ENCODE measurements at places on chromosomes 1 and 21.
A peak's percentile ranks its signal among the peaks of the same experiment; 100 is the strongest.

- DNase-seq = peak; percentile 99
Observed at GRCh38 chr1:163168053-163168452, 34.7 kb downstream of the RGS5 start.

DNA sequence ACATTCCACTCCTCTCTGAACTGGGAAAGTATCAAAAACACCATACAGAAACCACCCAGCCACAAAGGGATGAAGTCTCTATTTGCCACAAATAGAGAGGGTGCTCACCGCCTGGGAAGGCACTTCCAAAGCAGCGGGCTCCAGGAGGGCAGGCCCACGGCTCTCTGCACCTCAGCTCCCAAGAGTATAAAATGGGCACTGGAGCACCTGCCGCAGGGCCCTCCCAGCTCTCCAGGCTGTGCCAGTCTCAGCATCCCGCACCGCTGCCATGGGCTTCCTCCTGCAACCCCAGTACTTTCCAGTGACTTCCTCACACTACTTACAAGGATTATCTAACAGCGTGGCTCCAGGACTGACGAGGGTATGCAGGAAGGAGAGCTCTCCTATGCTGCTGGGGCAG lies 14.4 kb downstream of the C2CD2 start:
- no peak for DNase-seq

- DNase-seq = no peak
Observed at GRCh38 chr1:154726443-154726842, 118.5 kb upstream of the ADAR start.

DNA sequence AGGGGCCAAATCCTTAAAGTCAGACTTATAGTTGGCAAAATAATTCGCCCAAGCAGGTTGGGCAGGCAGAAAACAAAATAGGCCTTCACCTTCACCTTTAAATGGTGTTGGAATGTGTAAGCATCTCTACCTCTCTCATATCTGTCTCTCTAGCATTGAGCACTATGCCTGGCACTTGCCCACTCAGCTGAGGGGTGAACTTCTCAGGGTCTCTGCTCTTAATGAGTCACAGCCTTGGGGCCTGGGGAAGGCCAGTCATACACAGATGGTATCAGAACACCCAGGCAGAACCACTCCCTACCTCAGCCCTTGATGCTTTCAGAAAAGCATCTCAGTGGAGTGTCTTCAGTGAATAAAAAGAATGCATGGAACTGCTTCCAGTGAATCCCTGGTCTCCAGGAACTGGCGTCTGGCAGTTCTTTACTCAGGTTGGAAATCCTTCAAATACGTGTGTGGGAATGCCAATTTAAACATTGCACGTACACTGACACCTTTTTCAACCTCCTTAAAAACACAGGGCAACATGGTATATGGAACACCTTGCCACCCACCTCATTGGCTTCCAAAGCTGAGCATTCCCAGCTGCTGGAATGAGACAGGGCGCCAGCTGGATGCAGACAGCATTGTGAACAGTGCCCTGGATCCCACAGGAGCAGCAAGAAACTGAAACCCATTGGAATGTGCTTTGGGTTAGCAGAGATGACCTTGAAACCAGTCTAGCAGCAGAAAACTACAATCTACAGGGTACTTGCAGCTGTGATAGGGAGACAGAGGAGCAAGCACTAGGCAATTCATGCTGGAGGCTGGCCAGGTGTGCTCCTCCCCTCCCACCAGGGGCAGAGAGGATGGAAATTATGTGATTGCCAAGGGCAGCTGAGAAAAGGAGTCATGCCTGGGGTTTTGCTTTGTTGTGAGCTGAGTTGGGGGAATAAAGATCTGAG lies 30.0 kb downstream of the ZNF697 start:
- DNase-seq = no peak

DNA sequence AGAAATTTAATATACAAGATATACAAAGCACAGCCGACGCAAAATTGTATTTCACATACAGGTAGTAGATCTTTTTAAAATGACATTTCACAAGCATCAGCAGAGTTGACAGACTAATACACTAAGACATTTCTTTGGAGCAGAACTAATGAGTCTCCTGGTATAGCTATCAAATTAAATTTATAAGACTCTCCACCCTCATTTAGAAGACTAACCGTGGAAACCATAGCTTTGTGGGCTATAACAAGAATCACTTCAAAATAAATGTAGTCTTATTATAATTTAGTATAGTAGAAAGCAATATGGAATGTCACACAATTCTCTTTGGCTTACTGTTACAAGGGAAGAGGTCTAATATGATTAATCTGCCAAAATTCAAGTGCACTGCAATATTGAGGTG lies 204.9 kb downstream of the VAV3 start:
- DNase-seq = no peak

GRCh38 chr1:207103892-207104373 lies at the start of gene C4BPA:
TSS of gene C4BPA (plus strand) at chr1:207104233. CDS start at chr1:207113026, 8,793 bp downstream.
- no peak for DNase-seq

DNA sequence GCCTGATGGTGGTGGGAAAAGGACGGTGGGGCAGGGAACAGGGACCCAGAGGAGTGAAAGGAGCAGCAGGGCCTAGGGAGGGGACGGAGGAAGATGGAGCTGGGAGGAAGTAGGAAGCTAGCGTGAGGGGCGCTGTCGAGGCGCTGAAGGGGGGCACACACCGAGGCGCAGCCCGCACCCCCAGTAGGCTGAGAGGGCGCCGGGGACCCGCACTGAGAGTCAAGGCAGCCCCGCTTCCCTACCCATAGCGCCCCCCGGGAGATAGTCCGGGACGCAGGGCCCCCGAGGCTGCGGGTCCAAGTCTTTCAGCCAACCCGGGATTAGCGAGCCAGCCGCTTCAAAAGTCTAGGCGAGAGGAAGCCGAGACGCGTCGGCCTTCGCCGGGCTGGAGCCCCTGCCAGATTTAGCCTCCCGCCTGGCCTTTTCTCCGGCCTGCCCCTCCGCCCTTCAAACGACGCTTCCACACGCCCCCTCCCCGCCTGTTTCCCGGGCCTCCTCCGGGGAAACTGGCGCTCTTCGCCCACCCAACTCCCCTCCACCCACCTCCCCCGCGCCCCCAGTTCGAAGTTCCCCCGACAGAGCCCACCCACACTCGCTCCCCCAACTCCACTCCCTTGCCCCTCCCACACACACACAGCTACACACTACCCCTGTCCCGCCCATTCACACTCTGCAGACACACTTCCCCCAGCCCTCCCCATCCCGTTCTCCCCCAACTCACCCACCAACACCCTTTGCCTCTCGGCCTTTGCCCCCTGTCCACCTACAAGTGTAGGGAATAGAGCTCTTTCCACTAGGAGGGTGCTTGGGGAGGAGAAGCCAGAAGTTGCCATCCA lies 7.8 kb upstream of the PROX1 start:
- DNase-seq = no peak

GRCh38 chr1:110582378-110582777 lies 23.8 kb downstream of the KCNA2 start:
- no peak for DNase-seq

DNA sequence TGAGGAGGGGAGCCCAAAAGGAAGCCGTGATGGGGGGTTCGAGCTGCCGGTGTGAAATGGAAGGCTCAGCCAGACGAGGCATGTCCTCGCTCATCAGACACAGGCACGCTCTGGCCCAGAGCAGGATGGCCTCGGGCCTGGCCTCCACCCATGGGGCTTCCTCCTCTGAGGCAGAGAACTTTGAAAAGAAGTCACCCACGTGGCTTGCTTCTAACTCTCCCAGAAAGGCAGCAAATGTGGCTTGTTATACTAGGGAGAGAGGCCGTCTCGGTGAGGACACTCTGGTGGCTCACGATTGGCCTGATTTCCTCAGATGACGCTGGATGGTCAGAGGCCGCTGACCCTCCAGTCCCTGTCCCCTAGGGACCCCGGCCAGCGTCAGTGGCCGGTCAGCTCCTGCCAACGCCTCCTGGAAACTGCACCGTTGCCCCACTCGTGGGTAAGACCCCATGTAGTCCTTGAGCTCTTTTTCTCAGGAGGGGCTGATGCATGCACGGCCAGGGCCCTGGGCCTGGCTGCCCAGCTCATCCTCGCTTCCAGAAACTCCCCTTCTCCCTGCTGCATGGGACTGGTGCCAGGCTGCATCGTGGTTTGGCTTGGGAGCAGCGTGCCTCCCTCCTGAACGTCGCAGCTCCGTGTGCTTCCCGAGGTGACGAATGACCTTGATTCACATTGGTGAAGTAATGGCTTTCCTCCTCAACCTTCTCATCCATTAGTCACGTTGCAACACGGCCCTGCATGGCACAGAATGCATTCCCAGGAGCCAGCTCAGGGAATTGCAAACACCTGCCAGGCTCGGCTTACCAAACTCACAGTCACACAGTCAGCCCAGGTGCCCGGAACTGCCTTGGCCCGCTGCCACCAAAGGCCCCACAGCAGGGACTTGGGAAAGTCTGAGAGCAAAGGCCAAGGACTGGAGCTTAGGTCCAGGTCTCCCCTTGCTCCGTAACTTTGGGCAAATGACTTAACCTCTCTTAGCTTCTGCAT lies 58.8 kb downstream of the TOMM20 start:
- DNase-seq = peak; percentile 82

DNA sequence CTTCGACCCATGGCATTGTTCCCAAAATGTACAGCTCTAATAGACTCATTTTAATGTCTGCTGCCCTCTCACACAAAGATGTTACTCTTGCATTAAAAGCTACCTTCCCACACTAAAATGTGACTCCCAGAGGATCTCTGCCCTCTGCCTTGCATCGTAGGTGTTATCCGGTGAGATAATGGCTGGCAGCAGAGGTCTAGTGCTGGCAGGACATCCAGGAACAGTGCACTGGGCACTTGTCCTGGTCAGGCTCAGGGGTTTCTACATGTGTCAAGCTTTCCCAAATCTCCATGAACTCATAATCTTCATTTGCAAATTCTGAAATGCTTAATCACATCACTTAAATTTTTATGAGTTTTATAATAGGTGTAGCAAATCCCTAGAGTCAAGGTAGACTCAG lies 310.6 kb downstream of the LRRIQ3 start:
- no peak for DNase-seq

GRCh38 chr1:12320486-12320885 lies 90.7 kb downstream of the VPS13D start:
- no peak for DNase-seq

DNA sequence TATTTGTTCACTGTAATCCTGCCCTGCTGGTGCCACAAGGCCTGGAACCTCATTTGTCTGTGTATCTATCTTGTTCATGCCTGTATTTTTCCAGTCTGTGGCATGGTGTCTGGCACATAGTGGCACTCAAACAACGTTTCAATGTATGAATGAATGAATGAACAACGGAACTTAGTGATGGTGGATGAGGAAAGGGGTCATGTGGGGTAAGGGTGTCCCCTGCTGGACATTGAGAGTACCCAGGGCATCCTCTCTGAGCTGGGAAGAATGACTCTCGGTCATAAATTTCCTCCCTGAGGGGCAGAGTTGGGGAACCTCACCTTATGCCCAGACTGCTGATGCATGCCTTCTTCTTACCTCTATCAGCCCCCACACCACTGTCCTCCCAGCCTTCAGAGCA lies 18.9 kb upstream of the ZNF683 start:
- DNase-seq = peak; percentile 61

- DNase-seq = peak; percentile 79
Observed at GRCh38 chr1:43267291-43267805, 2.4 kb upstream of the TMEM125 start.

GRCh38 chr1:96588416-96588995 lies 133.1 kb upstream of the PTBP2 start:
- DNase-seq = no peak

GRCh38 chr1:101843160-101843559 lies 153.6 kb downstream of the OLFM3 start:
- no peak for DNase-seq

All from fibroblast of skin of back (primary cell).